KBM-7 (cell line): ENCODE measurements at places on chromosomes 12 and 14.

GRCh38 chr14:38405851-38406635 lies 150.2 kb upstream of the CLEC14A start:
- DNase-seq, result no peak

DNA sequence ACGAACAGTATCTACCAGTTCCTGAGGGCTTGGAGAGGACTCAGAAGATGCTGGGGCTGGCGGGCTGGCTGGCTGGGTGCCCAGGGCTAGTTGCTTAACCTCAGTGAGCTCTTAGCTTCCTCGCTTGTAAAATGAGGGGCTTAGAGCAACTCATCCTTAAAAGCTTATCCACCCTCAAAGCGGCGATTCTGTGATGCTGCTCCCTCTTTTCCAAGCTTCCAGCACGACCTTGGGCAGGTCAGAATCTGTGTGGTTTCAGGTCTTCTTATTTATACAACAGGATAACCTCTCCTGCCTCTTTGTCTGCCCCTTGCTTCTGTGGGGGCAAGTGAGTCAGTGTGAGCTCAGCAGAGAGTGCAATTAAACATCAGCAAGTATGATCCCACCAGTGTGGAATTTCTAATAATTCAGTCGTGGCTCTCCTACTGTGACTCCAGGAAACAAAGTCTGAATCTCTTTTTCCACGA lies 281.8 kb downstream of the KSR2 start:
- DNase-seq, result no peak

DNA sequence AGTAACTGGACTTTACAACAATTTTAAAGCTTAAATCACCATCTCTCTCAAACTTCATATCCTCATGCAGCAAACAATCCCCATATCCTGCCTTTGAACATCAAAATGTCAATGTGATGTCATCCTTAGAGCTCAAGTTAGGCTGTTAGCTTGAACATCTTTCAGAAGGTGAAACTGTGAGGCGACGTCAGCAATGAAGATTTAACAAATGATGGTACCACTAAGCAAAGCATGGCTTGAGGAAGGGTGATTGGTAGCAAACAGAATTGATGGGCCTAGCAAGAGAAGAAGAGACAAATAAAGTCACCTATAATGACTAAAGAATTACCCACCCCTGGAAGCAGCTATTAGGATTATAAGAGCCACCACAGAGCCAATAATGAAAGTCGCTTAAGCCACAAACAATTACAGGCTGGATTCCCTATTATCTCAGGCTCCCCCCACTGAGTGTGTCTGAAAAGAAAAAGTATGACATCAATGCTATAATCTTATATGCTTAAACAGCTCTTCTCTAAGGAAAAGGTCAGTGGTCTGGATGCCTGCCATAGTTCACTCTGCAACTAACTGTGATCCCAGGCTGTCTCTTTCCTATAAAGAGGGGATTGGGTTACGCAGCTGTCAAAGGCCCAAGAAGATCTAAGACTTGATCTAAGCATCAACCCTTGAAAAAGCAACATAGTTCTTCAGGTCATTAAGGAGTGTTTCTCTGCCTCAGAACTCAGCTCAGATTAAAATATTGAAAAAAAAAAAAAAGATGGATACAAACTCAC lies 18.1 kb downstream of the EGLN3 start:
- DNase-seq, result no peak

DNA sequence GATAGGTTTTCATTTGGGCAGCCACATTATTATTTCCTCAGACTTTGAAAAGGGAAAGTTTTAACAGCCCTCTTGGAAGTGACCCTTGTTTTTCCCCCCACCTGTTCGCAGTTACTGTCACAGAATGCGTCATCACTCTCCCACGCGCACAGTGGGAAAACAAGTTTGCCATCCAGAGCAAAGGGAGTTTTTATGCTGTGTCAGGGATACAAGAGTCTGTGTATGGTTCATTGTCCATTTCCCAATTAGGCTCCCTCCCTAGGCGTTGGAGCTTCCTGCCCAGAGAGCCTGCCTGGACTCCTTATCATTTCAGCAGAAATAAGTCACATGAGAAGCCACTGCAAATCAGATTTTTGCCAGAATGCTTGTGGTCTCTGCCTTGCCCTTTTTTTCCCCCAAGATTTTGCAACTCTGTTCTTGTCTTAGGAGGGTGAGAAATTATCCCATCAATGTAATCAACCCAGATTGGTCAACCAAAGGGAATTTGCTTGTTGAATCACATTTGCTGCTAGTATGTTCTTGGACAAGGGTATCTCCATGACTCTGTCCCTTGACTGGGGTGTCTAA lies 104.1 kb downstream of the IGF1 start:
- no peak for DNase-seq
